ENCODE measurements at places on chromosomes 5 and 9.
A peak's percentile ranks its signal among the peaks of the same experiment; 100 is the strongest.

DNA sequence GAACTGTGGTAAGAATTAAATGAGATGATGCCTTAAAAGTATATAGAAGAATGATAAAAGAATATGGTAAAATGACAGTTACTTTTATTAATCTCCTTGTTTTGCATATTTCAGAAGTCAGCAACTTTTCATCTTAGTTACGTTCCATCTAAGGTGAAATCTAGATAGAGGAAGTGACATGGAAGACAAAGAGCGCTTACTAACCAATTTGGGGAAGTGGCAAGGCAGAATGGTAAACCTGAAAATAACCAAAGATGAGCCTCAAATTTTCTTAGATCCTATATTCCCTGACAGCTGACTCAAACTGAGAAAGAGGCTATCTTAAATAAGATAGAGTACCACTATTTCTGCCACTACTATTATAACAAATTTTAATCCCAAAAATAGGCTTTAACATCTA lies 52.5 kb downstream of the FGF10 start:
- DNase-seq, result no peak

DNA sequence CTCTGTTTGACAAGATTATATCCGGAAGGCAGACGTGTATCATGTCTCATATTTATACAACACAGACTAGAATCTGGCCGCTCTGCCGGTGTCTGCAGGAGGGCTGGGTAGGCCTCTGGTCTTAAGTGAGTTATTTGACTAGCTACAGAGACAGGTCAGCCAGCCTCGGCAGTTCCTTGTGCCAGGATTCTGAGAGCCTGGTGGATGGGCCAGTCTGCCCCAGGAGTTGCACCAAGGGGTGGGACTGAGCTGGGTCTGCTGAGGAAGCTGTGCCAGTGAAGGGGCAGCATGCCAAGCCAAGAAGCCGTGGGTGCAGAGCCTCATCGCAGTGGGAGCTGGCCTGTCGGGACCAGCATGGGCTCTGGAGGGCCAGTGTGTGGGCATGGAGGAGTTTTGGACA lies 7.1 kb downstream of the SNX18 start:
- no peak for DNase-seq

DNA sequence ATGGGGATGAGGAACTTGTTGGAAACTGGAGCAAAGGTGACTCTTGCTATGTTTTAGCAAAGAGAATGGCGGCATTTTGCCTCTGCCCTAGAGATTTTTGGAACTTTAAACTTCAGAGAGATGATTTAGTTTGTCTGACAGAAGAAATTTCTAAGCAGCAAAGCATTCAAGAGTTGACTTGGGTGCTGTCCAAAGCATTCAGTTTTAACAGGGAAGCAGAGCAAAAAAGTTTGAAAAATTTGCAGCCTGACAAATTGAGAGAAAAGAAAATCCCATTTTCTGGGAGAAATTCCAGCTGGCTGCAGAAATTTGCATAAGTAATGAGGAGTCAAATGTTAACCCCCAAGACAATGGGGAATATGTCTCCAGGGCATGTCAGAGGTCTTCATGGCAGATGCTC lies 682.3 kb upstream of the ST8SIA4 start:
- DNase-seq, result peak; percentile 7

GRCh38 chr5:111556501-111556900 lies 44.2 kb upstream of the STARD4 start:
- DNase-seq, result no peak

DNA sequence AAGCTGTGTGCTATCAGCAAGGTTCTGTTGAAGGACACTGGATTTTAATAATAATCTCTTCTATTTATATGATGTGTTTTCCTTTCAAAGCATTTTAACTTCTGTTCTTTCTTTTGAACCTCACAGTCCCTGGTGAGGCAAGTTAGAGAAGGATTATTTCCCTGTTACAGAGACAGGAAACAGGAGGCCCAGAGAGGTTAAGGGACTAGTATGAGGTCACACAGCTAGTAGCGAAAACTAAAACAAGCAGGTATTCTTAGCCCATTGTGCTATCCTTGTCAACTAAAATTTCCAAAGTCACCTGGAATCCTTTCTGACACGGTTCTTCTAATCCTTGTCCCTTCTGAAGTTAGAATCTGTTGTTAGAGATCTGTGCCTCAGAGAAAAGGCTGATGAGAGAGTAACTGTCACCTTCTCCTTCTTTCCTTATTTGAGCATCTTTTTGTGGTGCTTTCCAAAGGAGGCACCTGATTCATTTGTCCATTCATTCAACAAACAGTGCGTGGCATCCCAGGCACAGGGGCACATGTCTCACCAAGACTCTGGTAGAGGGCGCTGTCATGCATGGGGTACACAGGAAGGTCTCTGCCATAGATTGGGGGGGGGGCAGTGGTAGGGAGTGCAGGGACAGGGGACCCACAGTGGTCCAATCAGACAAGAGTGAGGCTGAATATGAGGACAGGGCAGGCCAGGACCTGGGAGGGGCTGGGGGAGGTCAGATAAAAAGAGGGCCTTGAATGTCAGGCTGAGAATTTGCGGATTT lies 61.5 kb downstream of the CRB2 start:
- no peak for DNase-seq

DNA sequence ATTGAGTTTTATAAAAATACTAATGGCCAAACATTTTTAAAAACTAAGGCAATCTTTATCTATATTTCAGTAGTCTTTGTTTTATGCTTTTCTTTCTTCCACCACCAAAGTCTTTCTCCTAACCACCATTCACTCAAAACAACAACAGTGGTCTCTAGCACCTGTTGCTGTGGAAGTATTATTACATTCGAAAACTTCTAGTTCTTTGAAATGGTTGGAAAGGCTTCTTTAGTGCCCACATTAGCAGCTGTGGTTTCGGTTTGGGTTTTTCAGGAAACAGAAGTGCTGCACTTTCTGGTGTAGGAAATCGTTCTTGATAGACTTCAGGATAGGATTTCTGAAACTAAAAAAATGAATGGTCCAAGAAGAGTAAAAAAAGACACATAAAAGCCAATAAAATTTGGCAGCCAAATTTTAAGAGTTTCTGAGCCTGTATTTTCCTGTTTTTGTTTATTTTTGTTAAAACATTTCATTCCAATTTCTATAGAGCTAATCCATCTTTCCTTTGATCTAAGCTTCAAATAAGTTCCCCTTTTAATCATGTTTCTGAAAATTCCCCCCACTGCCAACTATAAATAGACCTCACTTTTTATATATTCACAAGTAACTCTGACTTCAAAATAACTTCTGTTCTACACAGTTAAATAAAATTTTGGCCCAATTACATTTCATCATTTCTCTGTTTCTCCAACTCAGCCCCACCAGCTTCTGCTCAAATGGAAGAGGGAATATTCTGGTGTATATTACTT lies 102.2 kb downstream of the DEPDC1B start:
- DNase-seq, result no peak

DNA sequence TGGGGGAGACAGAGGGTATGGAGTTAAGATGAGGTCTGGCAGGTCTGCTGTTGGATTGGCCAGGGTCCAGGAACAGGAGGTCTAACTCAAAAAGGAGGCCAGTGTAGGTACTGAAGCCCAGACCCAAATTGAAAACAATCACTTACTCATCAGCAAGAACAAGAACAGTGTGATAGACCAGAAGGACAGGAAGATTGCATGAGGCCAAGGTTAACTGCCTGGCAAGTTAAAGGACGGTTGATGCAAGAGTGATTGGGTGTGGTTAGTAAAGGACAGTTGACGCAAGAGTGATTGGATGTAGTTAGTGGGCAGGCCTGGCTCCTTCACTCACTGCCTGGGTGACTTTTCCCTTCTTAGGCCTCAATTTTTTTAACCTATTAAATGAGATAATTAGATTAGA lies 132.6 kb downstream of the PDZD2 start:
- no peak for DNase-seq

DNA sequence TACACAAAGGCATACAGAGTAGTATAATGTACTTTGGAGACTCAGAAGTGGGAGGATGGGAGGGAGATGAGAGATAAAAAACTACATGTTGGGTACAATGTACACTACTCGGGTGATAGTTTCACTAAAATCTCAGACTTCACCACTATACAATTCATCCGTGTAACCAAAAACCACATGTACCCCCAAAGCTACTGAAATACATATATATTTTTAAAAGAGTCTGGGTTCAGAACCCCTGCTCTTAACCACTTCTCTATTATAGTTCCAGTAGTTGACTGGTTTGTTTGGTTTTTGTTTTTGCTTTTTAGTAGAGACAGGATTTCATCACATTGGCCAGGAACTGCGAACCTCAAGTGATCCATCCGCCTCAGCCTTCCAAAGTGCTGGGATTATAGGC lies 22.6 kb downstream of the SGTB start:
- DNase-seq, result no peak

DNA sequence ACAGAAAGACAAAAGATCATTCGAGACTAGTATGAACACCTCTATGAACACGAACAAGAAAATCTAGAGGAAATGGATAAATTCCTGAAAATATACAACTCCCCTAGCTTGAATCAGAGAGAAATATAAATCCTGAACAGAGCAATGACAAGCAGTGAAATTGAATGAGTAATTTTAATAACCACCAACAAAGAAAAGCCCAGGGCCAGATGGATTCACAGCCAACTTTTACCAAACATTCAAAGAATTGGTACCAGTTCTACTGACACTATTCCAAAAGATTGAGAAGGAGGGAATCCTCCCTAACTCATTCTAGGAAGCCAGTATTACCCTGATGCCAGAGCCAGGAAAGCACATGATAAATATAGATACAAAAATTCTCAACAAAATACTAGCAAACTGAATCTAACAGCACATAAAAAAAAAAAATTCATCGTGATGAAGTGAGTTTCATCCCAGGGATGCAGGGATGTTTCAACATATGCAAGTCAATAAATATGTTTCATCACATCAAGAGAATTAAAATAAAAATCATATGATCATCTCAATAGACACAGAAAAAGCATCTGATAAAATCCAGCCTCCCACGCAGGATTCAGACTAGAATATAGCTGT lies 25.2 kb upstream of the PTGER4 start:
- no peak for DNase-seq

DNA sequence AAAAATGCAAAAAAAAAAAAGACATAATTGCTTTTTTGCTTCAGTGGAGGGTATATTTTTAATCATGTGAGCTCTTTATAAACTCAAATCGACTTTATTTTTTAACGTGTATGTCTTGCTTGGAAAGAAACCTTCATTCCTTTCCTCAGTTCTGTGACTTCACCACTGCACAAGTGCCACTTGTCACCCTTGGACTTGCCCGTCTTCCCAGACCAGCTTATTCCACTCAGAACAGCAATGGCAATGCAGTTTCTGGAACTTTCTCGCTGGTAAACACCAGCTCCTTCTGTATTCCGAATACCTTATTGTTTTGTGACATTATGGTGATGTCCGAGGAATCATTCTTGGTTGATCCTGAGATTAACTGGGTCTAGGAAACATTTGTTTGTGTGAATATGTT lies 440.5 kb upstream of the ADAMTS16 start:
- no peak for DNase-seq

DNA sequence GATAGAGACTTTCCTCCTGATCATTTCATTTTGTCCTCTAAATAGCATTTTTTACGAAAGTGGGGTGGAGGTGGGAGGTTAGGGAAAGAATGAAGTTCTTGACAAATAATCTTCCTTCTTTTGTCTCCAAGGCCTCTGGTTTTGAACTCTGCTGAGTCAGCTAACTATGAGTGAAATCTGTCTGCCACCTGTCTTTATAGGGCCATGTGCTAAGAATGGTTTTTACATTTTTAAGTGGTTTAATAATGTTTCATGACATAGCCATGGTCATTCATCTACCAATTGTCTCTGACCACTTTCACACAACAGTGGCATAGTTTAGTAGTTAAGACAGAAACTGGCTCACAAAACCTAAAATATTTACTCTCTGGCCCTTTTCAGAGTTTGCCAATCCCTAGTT lies 7.6 kb downstream of the MAN2A1 start:
- DNase-seq, result no peak

DNA sequence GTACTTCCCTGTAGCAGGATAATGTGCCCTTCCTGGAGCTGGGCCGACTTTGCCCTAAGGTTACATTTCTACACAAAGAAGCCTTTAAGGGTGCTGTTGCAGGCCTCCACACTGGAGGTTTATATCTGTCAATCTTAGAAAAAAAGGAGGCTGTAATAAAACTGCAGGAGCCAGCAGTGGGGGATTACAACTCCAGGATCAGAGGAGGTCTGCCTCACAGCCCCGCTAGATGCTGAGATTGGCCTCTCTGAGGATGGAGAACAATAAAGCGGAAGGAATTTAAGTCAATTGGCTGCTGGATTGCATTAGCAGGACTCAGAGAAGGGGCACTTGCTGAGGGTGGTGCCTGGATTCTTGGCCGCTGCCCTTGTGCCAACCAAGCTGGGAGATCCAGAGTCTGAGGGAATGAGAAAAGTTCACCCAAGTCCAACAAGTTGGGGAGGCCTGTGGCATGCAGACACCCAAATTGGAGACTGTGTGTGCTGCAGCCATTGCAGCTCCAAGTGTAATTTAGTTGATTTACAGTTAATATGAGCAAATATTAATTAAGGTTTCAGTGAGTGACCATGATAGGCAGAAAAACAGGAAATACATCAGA lies 99.0 kb upstream of the SSBP2 start:
- DNase-seq, result no peak

DNA sequence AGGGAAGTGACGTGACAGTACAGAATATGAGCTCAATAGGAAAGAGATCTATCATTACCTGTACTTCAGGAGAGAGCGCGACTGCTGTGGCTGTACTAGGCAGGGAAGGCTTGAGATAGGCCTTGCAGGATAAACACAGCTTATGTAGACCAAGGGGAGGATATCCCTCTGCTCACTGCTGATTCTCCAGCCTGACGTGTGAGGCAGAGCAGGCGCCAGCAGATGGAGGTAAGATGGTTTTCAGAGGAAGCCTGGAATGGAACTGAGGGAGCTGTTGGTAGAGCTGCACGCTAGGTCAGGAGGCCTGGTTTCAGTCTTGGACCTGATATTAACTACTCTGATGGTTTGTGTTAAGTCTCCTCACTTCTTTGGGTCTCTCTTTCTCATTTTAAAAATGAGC lies 291.4 kb downstream of the YTHDC2 start:
- DNase-seq, result no peak

DNA sequence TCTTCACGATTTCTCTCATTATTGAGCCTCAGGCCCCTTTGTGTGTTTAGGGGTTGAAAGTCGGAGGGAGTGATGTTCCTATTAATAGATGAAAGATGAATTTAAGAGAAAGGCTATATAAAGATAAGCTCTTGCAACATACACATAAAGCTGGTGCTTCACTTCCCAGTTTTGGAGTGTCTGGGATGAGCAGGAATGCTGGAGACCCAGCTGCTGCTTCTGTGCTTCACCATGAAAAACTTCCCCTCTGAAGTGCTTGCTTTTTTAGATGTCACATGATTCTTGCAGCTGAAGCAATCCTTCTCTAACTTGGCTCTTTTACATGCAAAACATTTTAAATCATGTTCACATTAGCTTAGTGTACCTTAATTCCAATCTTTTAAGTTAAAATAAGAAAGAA lies 19.7 kb upstream of the SNCAIP start:
- DNase-seq, result no peak

All from muscle of arm (tissue), 14 donors.